Amygdala (tissue), 56 donors: ENCODE measurements at places on chromosomes 5 and 9.

DNA sequence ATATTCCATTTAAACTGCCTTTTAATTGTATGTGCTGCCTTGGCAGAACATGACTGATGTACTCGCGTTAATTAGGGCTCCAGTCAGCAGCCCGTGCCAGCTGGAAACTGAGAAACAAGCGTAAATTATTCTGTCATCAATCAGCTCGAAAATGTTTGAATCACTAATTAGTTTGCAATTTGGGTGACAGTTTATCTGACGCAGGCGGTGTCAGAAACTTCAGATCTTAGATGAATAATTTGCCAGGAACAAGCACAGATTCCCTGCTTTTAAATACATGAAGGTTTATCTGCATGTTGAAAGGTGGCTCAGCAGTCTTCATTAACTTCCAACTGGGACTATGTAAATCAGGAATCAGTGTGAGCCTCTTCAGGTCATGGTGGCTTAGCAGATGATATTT lies 176.0 kb upstream of the TLE4 start:
- DNase-seq, result no peak

GRCh38 chr5:34844106-34844505 lies 5.1 kb downstream of the TTC23L start:
- no peak for DNase-seq

DNA sequence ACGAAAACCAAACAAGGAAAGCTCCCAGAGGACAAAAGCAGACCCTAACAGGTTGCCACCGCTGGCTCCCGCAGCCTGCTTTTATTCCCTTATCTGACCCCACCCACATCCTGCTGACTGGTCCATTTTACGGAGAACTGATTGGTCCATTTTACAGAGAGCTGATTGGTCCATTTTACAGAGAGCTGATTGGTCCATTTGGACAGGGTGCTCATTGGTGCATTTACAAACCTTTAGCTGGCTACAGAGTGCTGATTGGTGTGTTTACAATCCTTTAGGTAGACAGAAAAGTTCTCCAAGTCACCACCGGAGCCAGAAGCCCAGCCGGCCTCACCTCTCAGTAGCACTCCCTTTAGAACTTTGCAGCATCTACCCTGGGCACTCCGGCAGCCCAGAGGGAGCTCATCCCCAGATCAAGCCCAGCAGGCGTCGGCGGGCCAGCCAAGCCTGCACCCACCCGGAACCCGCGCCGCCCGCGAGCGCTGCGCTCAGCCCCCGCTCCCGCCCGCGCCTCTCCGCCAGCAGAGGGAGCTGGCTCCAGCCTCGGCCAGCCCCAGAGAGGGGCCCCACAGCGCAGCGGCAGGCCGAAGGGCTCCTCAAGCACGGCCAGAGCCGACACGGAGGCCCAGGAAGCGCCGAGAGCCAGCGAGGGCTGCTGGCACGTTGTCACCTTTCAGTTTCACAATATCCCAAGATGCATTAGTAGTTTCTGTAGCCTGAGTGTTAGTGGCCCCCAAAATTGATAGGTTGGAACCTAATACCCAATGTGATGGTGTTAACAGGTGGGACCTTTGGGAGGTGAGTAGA lies 35.3 kb upstream of the CLPTM1L start:
- no peak for DNase-seq

- no peak for DNase-seq
Measured at GRCh38 chr5:56480078-56480704, 247.1 kb upstream of the ANKRD55 start.

- no peak for DNase-seq
Measured at GRCh38 chr5:122162100-122162638, 32.8 kb downstream of the ZNF474 start.

DNA sequence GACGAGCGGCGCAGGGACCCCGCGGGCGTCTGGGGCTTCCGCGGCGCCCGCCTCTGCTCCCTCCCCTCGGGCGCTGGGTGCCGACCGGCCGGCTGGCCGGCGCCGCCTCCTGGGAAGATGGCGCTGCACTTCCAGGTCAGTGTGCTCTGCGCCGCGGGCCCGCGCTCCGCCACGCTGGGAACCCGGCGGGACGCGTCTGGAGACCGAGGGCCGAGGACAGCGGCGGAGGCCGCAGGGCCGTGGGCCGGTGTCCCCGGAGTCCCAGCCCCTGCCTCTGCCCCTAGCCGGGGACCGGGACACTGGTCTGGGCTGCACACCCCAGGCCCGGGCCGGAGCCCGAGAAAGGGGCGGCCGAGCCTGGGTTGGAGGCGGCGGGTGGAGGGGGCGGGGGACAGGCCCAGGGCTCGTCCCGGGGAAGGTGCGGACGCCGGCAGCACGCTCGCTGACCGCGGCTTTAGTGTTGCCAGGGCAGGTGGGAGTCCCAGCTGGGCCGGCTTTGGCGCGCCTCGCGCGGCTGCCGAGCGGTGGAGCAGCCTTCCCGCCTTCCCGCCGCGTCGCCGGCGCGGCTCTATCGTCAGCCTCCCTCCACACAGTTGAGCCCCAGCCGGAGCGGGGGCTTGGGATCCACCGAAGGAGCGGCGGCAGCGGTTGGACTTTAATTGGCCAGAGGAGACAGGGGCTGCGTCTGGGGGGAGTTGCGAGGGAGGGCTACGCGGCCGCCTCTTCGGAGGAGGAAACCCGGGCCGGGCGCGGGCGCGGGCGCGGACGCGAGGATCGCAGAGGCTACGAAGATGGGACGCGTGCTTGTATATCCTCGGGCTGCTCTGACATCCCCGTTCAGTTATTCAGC lies at the start of gene RANBP17:
Gene RANBP17 (plus strand): TSS at position 102 of the 850 bp plus-strand sequence.
- DNase-seq, result no peak
